HL-60 (cell line): ENCODE measurements at places on chromosomes 5 and 9.

GRCh38 chr5:1484730-1485578, 38.8 kb downstream of the LPCAT1 start:
- no peak for DNase-seq

DNA sequence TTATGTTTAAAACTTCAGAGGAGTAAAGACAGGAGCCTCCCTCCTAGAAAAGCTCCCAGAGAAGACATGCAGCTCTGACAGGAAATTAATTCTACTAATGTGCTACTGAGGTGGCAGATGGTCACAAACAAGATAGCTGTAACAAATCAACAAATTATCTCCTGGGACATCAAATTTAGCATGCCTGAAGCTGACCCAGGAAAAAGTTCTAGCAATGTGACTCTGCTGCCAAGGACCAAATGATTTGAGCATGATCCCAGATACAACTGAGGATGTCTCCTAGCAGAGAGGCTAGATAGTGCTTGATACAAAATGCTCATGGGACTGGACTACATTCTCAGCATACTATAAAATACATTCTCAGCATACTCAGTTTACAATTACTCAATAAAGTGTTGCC, 413.5 kb upstream of the SMC2 start:
- no peak for DNase-seq

DNA sequence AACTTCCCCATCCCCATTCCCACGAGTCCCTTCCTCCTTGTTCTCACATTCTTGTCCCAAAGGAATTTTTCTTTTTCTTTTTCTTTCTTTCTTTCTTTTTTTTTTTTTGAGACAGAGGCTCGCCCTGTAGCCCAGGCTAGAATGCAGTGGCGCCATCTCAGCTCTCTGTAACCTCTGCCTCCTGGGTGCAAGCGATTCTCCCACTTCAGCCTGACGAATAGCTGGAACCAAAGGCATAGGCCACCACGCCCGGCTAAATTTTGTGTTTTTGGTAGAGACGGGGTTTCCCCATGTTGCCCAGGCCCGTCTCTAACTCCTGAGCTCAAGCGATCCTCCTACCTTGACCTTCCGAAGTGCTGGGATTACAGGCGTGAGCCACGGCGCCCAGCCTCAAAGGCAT, 751 bp downstream of the DNAI1 start:
- no peak for DNase-seq

- no peak for DNase-seq
These were observed 10.0 kb downstream of the MAP1B start for GRCh38 chr5:72117307-72117706.

GRCh38 chr5:107570805-107571531, 99.8 kb downstream of the EFNA5 start:
- DNase-seq, result no peak

- DNase-seq, result no peak
These were observed 28.8 kb upstream of the PLIN2 start for GRCh38 chr9:19156026-19156474.

DNA sequence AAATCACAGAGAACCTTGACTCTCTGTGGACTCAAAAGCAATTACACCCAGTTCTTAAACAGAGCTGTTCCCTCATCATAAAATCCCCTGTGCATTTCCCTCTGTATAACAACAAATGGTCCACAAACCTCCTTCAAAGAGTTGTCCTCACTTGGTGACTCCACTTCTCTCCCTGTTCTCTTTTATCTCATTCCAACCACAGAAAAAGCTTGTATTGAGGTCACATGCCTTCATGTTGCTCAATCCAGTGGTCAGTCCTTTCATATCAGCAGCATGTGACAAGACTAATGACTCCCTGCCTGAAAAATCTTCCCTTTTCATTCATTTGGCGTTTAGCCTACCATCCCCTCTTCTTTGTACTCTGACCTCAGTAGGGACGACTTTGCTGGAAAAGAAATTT, 158.0 kb downstream of the DEPDC1B start:
- peak; percentile 15 for DNase-seq

DNA sequence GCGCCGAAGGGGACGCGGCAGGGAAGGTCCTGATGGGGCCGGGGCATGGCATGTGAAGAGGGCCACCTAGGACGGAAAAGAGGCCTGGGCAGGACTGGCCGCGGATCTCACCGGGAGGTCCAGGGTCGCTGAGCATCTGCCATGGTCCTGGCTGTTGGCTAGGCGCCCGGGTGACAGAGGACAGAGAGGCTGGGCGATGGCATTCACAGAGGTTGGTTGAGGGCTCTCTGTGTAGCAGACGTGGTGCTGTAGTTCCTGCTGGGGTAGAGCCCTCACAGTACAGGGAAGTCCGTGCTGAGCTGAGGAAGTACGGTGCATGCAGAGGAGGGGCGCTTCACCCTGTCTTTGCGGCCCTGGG, 427 bp downstream of the PCYOX1L start:
- DNase-seq, result peak; percentile 75

- no peak for DNase-seq
These were observed 218.9 kb downstream of the TARS1 start for GRCh38 chr5:33659526-33660169.

- no peak for DNase-seq
These were observed 85.1 kb downstream of the NDUFAF2 start for GRCh38 chr5:61030163-61030482.

DNA sequence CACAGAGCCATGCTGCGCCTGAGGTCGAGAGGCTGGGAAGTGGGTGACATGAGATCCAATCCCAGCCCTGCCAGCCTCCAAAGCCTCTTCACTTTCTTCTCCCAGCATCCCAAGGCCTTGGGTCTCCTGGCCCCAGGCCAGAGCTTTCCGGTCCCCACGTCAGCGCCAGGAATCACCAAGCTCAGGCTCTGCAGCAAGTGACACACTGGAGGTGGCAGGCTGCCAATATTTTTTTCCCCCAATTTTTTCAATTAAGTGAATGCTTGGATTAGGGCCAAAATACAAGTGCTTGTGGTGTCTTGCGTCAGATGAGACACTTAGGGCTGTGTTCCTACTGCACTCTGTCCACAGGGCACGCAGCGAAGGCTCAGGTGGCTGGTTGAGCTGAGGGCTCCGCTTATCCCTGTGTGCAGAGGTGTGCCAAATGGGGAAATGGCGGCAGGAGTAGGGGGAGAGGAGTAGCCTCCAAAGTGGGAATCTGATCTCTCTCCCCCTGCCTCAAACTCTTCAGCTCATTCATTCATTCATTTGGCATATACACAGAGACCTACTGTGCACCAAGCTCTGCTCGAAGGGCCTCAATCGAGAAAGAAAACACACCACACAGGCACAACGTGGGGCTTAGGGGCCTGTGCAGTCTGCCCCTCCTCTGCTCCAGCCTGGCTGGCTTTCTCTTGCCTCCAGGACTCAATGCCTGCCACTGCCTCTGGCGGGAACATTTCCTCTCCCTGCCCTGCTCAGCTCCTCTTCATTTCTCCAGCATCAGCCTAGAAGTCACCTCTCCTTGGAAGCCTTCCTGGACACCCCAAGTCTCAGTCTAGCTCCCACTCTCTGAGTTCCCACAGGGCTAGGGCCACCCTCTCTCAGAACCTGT, 16.6 kb downstream of the SH3PXD2B start:
- DNase-seq, result peak; percentile 21

DNA sequence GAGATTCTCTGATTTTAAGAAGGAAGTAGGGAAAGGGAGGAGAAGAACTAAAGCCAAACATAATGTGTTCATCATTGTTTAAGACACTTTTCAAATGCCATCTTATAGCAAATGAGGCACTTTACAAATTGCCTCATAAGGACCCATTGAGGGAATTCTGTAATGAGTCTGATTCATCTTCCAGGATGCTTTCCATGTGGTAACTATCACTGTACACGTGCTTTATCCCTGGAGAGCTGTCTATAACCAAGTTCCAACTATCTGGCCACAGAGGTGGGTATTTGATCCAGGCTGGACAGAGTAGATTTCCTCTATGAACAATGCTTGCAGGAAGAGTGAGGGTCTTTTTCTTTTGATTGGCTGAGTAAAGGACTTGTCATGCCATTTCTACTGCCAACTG, 183.5 kb upstream of the NFIB start:
- DNase-seq, result no peak

- DNase-seq, result no peak
These were observed 39.2 kb downstream of the NSG2 start for GRCh38 chr5:174084691-174085154.

- DNase-seq, result no peak
These were observed 70.2 kb downstream of the SUSD1 start for GRCh38 chr9:112104901-112105300.

DNA sequence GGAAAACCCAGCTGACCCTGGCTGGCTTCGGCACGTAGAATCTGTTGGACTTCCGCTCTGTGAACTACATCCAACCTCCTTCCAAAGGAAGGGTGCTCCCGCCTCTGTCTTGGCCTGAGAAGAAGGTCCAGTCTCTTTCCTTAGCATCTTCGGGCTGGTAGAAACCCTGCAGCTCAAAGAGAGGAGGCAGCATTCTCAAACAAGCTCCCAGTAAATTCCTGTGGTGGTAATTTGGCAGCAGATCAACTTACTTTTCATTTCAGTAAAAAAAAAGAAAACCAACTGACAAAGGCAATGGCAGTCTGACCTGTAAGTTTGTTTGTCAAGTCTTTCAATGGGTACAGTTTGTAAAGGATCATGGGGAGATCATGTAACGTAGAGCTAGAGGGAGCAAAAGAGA, 176.7 kb downstream of the MED10 start:
- DNase-seq, result no peak

DNA sequence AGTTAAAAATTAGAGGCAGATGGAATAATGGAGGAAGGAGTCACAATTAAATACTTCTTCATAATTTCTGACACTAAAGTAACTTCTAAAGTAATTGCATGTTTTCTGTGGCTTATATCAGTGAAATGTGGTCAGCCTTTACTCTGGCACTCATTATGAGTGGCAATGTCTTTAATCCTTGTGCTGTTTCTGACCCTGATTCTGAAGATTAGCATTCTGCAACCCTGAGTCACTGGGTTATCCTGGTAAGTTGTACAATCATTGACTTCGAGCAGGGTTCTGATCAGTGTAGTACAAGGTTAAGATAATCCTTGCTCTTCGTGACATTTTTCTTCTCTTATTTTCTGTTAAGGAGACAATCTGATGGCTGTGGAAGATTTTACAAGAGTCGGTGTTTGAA, 379.4 kb upstream of the RORB start:
- no peak for DNase-seq
